ENCODE measurements at places on chromosomes 5 and 9.

DNA sequence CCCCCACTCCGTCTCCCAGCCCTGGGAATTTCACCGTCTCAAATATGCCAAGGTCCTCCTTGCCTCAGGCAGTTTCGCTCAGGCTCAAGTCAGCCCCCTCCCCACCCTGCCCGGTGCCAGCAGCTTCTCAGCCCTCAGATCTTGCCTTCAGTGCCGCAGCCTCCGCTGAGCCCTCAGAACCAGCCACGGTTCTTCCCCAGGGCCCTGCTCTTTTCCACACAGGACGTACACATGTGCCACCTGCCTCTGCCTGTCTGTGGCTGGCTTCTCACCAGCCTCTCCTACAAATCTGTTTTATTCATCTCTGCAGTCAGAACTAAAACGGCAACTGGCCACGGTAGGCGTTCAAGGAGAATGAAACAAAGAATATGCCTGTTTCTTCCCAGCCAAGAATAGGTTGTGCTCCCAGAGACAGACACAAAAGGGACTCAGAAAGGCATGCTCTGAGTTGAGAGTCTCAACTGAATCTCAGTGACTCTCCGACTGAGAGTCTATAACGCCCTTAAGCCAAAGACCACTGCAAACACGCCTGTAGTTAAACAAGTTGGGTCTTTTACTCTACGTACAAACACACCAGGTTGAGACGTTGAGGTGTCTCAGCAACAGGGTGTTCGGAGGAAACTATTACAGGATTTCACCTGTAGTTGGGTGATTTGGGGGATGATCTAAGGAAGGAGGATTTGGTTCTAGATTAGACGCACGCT is 10.6 kb upstream of the GRIN1 start:
- no peak for DNase-seq

DNA sequence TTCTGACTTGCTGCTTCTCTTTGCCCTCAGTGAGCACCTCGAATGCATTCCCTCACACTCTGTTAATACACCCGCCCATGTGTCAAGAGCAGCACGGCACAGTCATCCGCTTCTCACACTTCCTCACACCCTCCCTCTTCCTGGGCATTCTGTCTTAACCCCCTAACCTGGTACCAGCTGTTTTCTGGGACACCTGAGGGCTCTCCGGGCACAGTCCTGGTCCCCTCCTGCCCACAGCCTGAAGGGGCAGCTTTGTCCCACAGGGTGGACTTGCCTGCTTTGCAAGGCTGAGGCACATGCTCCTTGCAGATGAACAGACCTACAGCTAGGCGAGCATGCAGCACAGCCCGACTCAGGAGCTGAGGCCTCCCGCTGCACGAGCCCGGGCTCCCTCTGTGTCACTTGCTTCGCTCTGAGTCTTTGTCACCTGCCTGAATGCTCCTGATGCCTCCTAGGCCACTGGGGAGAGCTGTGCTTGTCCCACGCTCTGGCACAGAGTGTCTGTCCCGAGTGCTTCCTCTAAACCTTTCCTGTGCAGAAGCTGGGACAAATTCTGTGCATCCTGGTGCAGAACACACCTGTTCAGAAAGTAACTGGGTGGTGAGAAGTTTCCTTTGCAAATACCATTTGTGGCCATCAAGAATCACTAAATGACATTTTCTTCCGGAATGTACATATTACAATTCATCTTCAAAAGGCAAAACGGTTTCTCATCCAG is 47.8 kb downstream of the AHRR start:
- DNase-seq: peak; percentile 62

GRCh38 chr5:18311266-18311665 is 677.0 kb downstream of the TAF11L14 start:
- no peak for DNase-seq

GRCh38 chr5:157596487-157596886 is 20.9 kb upstream of the ADAM19 start:
- no peak for DNase-seq

- DNase-seq: peak; percentile 71
Measured at GRCh38 chr9:134681061-134681661, 39.6 kb downstream of the COL5A1 start.

DNA sequence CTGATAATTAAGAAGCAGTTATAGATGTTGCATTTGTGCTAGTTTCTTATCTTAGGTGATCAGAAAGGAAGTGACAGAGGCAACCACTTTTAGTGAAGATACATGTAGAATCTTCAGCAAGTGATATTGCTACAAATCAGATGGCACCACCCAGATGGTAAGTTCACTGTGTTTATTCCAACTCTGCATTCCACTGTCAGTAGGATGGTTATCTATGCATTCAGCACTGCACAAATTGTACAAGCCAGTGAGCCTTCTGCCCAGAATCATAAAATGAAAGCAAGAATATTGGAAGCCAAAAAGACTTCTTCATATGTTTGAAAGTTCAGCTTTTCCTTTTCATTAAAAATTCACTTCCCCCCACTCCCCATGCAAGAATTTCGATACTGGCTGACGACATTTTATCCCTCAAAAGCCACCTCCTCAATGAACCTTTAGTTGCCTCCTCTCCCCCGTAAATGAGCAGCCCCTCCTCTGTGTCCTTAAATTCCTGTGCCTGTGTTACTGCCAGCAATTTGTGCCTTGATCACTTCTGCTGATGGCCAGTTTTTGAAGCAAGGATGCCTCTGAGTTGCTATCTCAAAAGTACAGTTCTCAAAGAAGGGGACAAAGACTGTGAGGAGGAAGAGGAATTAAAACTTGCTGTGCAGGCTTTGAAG is 91.6 kb downstream of the ZSWIM6 start:
- DNase-seq: peak; percentile 25

DNA sequence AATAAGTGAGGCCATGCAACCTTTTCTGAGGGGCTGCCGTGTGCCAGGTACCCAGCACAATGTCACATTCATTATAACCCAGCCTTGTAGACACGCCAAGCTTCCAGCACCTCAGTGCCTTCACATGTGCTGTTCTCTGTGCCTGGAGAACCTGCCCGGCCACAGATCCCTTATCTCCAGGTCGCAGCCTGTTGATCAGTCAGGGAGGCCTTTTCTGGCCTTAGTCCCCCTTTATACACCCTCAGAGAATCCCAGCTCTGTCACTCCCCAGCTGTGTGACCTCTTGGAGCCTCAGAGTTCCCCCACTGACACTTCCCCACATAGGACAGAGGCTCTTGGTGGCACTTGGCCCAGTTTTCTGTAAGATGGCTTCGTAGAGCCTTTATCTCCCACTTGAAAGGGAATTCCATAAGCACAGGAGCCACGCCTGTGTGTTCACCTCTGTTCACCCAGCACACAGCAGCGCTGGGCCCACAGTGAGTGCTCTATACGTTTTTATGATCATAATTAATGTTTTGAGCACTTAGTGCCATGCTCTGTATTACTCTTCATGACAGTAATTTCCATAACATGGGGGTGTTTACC is 38.7 kb downstream of the NEURL1B start:
- DNase-seq: no peak

- no peak for DNase-seq
Measured at GRCh38 chr5:68269820-68270219, 54.3 kb downstream of the PIK3R1 start.

GRCh38 chr9:91534374-91534773 is 110.7 kb upstream of the NFIL3 start:
- DNase-seq: peak; percentile 44

DNA sequence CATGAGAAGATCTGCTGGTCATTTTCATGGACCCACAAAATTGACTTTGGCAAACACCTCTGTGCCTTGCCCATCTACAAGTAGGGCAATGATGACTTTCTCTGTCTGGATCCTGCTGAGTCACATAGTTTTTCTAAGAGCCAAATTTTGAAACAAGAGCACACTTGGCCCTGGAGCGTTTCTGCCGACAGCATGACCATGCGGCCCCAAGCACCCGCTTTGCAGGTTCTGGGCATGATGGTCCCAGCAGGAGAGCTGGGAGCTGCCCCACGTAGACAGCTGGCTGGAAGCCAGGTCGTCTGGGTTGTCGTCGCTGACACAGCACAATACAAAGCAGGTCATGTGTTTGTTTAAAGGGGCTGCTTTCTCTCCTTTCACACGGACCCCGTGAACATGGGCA is 159.8 kb downstream of the SYK start:
- no peak for DNase-seq

DNA sequence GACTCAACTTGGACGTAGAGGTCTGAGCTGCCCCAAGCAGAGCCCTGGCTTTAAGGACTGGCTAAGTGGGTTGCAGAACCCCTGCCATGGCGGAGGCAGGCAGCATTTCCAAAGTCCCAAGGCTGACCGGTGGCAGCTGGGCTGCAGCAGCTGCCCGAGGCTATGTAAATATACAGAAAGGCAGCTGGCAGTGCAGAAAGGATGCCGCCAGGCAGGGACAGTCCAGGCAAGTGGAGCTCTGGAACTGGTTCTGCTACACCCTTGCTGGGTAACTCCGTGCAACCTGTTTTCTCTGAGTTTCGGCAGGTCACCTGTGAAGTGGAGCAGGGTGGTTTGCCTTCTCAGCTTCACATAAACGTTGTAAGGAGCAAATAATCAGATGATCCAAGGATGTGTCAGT is 46.0 kb downstream of the SHB start:
- DNase-seq: no peak

- DNase-seq: no peak
Measured at GRCh38 chr5:60446917-60447316, 253.0 kb downstream of the DEPDC1B start.

GRCh38 chr9:130639866-130640555 is 24.4 kb upstream of the PRDM12 start:
- no peak for DNase-seq

DNA sequence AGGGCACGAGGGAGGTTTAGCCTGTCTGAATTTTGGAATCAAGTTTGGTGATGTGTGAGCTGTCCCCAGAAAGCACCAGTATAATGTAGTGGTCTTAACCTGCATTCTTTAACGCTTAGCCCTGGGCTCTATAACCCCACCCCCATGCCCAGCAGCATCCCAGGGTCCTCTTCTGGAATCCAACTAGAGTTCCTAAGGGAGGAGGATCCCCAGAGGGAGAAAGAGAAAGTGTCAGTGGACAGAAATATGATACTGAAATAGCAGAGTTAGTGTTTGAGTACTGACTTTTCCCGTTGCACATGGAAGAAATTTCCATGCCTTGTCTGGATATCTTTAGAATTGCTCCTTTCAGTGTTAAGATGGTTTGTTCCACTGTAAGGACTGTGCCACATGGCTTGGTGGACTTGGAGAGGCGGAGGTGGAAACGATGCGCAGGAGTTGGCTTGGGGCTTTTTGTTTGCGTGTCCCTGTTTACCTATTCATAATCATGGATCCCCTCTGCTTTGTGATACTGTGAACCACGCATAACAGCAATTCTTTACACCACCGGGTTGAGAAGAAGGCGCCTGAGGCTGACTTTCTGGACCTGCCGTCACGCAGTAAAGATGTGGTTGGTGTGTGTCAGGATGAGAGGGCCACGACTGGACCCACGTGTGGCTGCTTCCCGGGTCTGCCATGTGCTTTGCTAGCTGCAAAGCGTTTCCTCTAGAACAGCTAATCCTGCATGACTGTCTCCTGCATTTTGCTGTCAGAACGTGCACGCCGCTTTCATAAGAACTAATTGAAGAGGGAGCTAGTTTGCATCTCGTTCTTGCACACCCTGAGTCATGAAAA is 142.3 kb downstream of the SMARCA2 start:
- peak; percentile 75 for DNase-seq

DNA sequence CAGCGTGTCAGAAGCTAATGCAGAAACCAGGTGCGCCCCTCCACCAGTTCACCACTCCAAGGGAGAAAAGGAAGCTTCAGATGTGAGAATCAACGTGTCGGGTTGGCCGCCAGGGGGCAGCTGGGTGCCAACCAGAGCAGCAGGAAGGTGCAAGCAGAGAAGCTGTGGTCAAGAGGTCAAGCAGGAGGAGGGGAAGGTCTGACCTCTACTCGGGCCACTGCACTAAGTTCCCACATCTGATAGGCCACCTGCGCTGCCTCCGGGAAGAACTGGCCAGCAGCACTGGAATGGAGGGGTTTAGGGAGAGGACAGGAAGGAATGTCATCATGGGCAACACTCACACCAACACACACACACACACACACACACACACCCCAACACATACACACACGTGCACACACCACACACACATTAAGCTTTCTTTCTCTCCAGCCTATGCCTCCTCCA is 31.4 kb downstream of the ANXA6 start:
- peak; percentile 57 for DNase-seq

DNA sequence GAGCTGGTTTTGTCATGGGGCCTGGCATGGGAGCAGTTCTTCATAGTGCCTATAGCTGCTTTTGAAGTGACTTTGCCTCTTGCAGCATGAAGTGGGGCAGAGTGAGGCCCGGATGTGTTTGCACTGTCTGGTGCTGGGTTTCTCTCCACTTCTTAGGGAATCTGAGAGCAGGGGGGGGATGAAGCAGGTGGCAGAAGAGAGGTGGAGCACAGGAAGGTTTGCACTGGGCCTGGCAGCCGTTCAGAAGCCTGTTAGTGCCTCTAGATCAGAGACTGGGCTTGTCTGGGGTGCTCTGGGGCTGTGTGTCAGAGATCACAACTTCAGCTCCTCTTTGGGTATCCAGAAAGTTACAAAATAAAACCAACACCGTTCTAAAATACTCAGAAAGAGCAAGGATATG is 18.4 kb downstream of the USP20 start:
- DNase-seq: no peak

DNA sequence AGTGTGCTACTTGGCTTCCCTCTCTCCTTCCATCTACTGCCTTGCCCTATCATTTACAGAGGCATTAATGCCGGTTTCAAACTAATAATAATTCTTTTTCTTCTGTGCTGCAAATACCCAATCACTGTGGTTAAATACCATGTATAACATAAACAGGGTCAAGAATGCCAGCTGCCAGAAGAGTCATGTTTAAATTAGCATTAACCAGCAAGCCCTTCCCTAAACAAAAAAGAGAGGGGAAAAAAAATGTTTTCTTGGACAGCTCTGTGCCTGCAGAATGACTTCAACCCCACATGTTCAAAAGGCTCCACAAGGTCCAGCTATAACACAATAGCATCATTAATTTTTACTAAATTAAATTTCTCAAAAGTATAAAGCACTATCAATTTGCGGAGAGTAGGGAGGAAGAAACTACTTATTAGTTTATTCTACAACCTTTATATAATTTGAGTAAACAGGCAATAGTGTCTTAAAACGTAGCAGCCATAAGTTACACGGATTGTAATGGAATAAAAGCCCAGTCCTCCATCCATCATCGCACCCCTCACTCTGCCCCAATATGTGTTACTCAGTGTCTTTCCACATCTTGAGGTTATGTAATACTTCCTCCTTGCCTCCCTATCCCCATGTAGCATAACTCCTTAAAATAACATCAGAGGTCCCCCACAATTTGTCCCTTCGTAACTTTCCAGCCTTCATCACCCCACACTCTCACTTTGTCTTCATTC is 3.9 kb downstream of the LPAR1 start:
- no peak for DNase-seq

DNA sequence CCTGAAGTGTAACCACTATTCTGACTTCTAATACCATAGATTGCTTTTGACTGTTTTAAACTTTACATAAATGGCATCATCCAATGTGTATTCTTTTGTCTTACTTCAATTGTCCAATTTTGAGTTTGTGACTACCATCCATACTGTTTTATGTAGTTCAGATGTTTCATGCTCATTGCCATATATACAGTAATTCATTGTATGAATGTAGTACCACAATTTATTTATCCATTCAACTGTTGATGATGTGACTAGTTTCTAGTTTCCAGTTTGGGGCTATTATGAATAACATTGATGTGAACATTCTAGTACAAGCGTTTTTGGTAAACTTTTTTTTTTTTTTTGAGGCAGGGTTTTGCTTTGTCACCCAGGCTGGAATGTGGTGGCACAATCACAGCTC is 55.1 kb downstream of the HMGCS1 start:
- no peak for DNase-seq

GRCh38 chr5:111187079-111187478 is 37.1 kb upstream of the CAMK4 start:
- DNase-seq: no peak

GRCh38 chr9:130669965-130670364 is 5.6 kb downstream of the PRDM12 start:
- DNase-seq: no peak
